ENCODE measurements at places on chromosomes 2 and 18.

GRCh38 chr2:12302140-12302539 lies 414.6 kb upstream of the TRIB2 start:
- no peak for DNase-seq

GRCh38 chr2:2831633-2832032 lies 500.6 kb upstream of the MYT1L start:
- DNase-seq, result no peak

GRCh38 chr2:180366481-180366880 lies 359.4 kb upstream of the CWC22 start:
- no peak for DNase-seq

DNA sequence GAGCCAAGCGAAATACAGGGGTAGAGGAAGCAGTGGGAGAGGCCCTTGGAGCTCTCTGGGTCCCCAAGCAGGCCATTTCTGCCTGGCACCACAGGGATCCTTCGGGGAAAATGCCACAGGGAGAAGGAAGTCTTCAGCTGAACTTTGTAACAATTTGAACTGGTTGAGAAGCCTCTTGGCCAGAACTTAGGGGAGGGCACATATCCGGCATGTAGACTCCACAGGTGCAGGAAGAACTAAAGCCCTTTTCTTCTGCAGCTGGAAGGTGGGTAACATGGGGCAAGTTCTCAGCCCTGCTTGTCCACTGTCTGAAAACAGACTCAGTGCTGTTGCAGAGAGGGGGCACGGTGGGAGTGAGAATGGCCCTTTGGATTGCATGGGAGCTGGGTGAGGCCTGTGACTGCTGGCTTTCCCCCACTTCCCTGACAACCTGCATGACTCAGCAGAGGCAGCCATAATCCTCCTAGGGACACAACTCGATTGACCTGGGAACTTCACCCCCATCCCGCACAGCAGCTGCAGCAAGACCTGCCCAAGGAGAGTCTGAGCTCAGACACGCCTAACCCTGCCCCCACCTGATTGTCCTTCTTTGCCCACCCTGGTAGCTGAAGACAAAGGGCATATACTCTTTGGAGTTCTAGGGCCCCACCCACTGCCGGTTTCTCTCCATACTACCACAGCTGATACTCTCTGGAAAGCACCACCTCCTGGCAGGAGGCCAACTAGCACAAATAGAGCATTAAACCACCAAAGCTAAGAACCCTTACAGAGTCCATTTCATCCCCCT lies 101.6 kb upstream of the FAM136A start:
- no peak for DNase-seq

GRCh38 chr2:37862620-37863019 lies 62.5 kb upstream of the RMDN2 start:
- DNase-seq, result no peak

- DNase-seq, result no peak
These were observed 213.4 kb downstream of the NEDD4L start for GRCh38 chr18:58257461-58257860.

DNA sequence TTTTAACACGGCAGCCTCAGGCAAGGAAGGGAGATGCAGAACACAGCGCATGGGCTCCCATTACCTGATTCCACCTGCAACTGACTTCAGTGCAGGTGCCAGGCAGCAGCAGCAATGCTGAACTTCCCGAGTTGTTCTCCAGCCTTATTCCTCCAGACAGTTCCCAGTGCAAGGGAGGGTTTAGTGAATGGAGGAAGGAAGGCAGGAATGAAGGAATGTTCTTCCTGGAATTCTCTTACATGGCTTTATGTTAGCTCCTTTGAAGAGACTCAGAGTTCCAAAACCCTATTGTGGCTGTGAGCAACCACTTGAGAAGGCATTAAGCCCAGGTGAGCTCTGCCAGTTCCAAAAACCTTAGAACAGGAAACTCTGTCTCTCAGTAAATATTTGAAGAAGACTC lies 45.5 kb downstream of the SERPINB7 start:
- no peak for DNase-seq

GRCh38 chr2:16256601-16257321 lies 316.4 kb downstream of the MYCN start:
- DNase-seq, result no peak

DNA sequence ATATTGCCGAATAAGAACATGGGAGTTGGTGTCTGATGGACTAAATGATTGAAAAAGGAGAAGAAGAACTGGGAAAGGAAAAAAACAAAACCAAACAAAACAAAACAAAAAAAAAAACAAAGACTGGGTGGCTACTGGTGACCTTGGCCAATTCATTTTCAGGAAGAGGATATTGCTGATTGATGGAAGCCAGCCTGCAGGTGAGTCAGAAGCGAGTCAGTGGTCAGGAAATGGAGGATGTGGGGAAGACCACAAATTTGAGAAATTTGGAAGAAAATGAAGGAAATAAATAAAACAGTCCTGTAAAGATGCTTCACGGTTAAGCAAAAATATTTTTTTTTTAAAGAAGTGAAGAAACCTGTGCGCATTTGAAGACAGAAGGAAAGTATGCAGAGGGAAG lies 296.9 kb downstream of the ZNF521 start:
- no peak for DNase-seq

- DNase-seq, result no peak
These were observed 446.5 kb downstream of the BCL11A start for GRCh38 chr2:60106836-60107529.

- DNase-seq, result peak; percentile 70
These were observed 1000.4 kb upstream of the ACVR2A start for GRCh38 chr2:146844226-146844990.

DNA sequence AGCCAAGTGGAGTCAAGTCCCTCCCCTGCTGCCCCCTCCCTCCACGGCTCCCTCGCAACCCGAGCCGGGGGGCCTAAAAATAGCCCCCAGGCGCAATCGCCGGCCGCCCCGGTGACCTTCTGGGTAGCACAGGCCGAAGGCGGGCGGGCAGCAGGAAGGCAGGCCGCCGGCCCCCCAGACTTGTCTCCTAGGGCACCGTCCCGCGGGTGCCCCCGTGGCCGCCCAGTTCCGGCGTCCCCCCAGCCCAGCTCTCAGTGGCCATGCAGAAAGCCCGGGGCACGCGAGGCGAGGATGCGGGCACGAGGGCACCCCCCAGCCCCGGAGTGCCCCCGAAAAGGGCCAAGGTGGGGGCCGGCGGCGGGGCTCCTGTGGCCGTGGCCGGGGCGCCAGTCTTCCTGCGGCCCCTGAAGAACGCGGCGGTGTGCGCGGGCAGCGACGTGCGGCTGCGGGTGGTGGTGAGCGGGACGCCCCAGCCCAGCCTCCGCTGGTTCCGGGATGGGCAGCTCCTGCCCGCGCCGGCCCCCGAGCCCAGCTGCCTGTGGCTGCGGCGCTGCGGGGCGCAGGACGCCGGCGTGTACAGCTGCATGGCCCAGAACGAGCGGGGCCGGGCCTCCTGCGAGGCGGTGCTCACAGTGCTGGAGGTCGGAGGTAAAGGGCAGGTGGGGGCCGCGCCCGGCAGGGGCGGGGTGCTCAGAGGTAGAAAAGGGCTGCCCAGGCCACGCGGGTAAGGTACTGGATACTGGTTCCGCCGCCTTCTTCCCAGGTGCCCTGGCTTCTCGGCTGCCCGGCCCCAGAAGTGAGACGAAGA lies at the start of gene SPEG:
Gene SPEG, plus strand, starts transcription at position 126 of the 808 bp plus-strand sequence. Its CDS starts 135 bp downstream, at position 261.
- no peak for DNase-seq

DNA sequence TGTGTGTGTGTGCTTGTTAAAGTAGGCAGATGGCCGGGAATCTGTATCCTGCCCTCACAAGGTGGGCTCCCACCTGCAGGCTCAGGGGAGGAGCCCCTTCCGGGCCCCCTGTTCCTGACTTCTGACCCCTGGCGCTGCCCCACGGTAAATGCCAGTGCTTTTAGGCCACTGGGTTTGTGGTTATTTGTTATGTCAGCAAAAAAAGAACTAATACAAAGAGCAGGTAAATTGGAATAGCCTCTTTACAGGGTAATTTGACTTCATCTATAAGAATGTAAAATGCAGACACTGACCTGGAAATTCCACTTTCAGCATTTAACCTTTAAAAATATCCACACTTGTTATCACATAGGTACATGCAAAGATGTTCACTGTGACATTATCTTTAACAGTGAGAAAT lies 44.2 kb downstream of the RTP5 start:
- DNase-seq, result no peak

DNA sequence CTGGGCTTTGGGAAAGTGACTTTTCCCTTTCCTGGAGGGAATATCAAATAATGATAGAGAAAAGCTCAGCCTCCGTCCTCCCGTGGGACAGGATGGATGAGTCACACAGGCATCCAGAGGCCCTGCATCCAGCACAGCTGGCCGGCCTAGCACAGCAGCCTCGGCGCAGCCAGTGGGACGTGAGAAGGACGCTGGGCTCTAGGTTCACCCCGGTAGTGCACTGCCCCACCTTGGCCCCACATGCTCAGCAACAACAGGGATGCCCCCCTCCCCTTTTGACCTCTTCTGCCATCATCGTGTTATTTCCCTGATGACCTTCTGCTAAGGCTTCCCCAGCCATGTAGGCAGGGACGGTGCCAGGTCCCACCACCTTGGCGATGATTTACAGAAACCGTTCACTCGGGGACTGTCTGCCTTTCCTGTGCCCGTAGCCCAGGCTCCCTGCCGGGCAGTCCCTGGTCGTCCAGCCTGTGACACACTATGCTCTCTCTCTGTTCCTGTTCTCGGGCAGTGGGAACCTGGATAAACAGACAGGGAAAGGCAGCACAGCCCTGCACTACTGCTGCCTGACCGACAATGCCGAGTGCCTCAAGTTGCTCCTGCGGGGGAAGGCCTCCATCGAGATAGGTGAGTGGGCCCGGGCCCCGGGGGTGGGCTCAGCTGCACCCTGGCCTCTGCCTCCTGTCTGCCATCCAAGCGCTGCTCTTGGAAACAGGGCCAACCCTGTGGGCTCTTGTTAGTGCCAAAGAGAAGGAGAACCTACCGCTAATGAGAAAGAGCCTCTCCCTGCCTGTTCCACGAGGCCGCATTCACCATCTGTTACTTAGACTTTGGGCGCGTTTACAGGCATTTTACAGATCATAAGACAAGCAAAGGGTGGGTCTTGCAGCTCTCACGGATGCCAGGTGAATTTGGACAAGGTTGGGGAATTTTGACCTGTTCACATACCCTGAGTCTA lies 44.6 kb downstream of the ITGB1BP1 start:
- peak; percentile 58 for DNase-seq

DNA sequence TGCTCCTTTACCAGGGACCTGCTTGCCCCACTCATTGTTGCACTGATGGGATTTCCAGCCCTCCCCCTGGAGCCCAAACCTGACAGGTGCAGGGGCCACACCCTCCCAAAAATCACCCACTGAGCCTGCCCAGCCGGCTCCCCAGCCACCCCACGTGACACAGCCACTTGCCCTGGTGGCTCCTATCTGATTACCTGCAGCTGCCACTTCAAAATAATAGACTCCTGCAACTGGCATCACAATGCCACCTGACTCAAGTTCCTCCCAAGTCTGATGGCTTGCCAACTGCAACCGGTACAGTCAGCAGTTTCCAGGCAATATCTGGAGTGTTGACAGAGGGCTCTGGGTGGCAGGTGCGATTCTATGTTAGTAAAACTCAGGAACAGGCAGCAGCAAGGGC lies 66.2 kb downstream of the CRACDL start:
- peak; percentile 74 for DNase-seq

GRCh38 chr18:56210520-56210919 lies 427.9 kb downstream of the TXNL1 start:
- DNase-seq, result no peak

GRCh38 chr2:113257516-113258264 lies 21.0 kb downstream of the PAX8 start:
- DNase-seq, result no peak

All from epithelial cell of esophagus (primary cell).